ENCODE measurements at places on chromosomes 12 and 14. TPM values are rescaled to one million over a fixed set of nuclear protein-coding genes. Genes with fewer than 3 reads are reported as not detected.

- no peaks in the 10 kb centered on the region for H3K36me3 ChIP-seq
- no peak for DNase-seq
- no peak overlapping the region for H3K4me3 ChIP-seq
- H3K27me3 ChIP-seq: no peaks in the 10 kb centered on the region
These were observed 16.1 kb upstream of the TSPAN9 start for GRCh38 chr12:3061059-3061458.

GRCh38 chr12:119079530-119079929 lies 98.2 kb downstream of the SRRM4 start:
- no peaks in the 10 kb centered on the region for H3K36me3 ChIP-seq
- H3K4me3 ChIP-seq: no peak overlapping the region
- H3K27ac ChIP-seq: no peak overlapping the region
- no peak for DNase-seq

- no peak overlapping the region for H3K27ac ChIP-seq
- H3K27me3 ChIP-seq: no peaks in the 10 kb centered on the region
- H3K4me3 ChIP-seq: no peak overlapping the region
- H3K36me3 ChIP-seq: no peaks in the 10 kb centered on the region
- DNase-seq: no peak
These were observed 193.6 kb upstream of the RASSF8 start for GRCh38 chr12:25764892-25765291.

GRCh38 chr12:119700078-119700477 lies 32.1 kb downstream of the PRKAB1 start:
- no peaks in the 10 kb centered on the region for H3K4me1 ChIP-seq
- no peak for DNase-seq
- no peaks in the 10 kb centered on the region for H3K27me3 ChIP-seq
- H3K36me3 ChIP-seq: no peaks in the 10 kb centered on the region

FSCB gene
- total RNA-seq: not detected

DNA sequence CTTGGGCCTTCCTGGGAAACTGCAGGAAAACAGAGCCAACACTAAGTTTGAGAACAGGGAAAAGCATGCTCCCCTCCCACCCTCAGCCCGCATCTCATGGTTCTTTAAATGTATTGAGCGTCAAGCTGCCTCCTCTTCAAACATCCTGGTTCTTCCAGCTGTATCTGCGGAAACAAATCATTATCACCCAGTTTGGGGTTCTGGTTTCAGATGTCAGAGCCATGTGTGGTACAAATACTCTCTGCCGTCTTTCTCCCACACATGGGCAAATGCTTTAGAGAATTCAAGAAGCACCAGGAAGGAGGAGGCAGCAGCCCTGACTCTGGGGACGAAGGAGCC lies 29.1 kb downstream of the JDP2 start:
- H3K27me3 ChIP-seq: no peaks in the 10 kb centered on the region
- no peak overlapping the region for H3K4me3 ChIP-seq
- no peaks in the 10 kb centered on the region for H3K4me1 ChIP-seq
- no peak for DNase-seq

GRCh38 chr12:57239587-57240065 lies 10.1 kb downstream of the SHMT2 start:
- DNase-seq: no peak
- peaks cover 61% of the 10 kb centered on the region for H3K27me3 ChIP-seq
- peaks cover 76% of the 10 kb centered on the region for H3K4me1 ChIP-seq
- H3K4me3 ChIP-seq: peak overlapping the region; percentile 76

DNA sequence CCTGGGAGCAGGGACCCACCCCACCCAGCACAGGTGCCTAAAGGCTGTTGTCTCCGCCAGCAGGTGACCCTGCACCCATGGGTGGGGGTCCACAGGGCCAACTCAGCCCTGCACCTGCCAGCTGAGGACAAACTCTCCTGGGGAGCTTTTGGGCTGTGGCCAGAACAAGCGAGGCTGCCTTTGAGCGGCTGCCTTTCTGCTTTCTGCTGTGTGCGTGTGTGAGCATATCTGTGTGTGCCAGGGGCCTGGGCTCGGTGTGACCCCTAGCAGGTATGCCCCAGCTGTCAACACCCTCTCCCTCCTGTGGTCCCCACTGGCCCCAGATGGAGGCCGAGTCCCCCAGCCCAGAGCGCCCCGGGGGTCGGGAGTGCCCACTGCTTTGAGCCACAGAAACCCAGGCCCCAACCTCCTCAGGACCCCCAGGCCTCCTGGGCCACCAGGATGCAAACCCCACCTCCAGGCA lies 25.9 kb upstream of the GPR132 start:
- H3K36me3 ChIP-seq: no peaks in the 10 kb centered on the region
- H3K27me3 ChIP-seq: no peaks in the 10 kb centered on the region
- H3K4me3 ChIP-seq: no peak overlapping the region
- no peak overlapping the region for H3K27ac ChIP-seq

GRCh38 chr14:98908050-98908449 lies 363.9 kb downstream of the BCL11B start:
- no peak overlapping the region for H3K4me3 ChIP-seq
- H3K27me3 ChIP-seq: no peaks in the 10 kb centered on the region
- H3K36me3 ChIP-seq: no peaks in the 10 kb centered on the region
- DNase-seq: no peak
- peaks cover 9% of the 10 kb centered on the region for H3K4me1 ChIP-seq

TRHDE gene
- not detected for total RNA-seq

GRCh38 chr14:80464531-80465149 lies 253.3 kb upstream of the DIO2 start:
- no peak overlapping the region for H3K27ac ChIP-seq
- no peak overlapping the region for H3K4me3 ChIP-seq
- H3K36me3 ChIP-seq: no peaks in the 10 kb centered on the region
- DNase-seq: no peak
- H3K27me3 ChIP-seq: no peaks in the 10 kb centered on the region

KLRC3 gene
- 3.0 TPM for total RNA-seq

ARHGAP9 gene
- total RNA-seq: 116 TPM

DNA sequence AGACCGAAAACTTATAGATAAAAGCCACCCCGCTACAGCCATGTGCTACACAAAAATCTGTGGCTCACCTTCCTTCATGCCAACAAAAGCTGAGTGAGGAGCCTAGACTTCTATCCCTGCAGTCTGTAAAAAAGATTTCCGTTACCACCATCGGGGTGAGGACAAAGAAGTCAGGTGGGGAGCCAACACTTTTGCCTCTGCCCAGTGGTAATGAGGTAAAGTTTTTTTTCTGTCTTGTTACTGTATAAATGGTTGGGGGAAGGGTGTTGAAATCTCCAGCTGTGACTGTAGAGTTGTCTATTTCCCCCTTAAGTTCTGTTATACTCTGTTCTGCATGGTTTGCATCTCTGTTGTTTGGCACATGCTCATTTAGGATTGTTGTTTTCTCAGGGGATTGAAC lies 707.8 kb downstream of the FLRT2 start:
- H3K27me3 ChIP-seq: no peaks in the 10 kb centered on the region
- DNase-seq: no peak
- no peak overlapping the region for H3K27ac ChIP-seq
- no peak overlapping the region for H3K4me3 ChIP-seq

FZD10 gene
- total RNA-seq: not detected

GRCh38 chr12:119216084-119216483 lies 37.4 kb downstream of the HSPB8 start:
- H3K36me3 ChIP-seq: no peaks in the 10 kb centered on the region
- no peak overlapping the region for H3K4me3 ChIP-seq
- no peak for DNase-seq
- H3K27me3 ChIP-seq: no peaks in the 10 kb centered on the region
- H3K27ac ChIP-seq: no peak overlapping the region
- H3K4me1 ChIP-seq: no peaks in the 10 kb centered on the region

DNA sequence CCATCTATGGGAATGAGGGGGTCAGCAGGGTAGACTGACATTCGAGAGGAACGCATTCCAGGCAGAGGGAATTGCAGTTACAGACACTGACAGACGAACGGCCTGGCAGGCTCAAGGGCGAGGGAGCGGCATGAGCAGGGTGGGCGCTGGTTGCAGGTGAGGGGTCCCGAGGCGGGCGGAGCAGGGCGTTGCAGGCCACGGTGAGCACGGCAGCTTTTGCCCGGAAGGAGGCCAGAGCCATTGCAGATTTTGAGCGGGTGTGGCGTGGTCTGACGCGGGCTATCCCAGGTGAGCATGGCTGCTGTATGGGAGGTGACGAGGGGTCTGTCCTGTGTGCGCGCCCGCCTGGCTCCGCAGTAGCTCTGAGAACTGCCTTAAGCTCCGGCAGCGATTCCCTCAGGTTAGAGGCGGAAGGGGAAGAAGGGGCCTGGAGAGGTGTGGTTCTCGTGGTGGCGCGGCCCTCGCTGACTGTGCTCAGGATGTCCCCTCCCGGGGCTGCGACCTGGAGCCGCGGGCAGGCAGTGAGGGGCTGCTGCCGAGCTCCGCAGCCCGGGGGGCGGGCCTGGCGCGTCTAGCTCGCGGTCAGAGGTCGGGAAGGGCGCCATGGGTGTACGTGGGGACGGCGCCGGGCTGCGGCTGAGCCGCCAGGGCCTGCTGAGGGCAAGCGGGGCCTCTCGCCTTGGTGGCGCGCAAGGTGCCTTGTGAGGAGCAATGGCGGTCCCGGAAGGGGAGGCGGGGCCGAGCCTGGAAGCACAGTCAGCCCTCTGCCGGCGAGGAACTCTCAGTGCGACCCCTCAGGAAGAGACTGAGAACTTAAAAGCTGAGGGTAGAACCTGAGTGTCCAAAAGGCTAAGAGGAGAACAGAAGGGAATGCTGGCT lies 177.1 kb downstream of the CACNA1C start:
- no peak overlapping the region for H3K27ac ChIP-seq
- DNase-seq: no peak
- H3K4me1 ChIP-seq: no peaks in the 10 kb centered on the region
- no peaks in the 10 kb centered on the region for H3K36me3 ChIP-seq

DNA sequence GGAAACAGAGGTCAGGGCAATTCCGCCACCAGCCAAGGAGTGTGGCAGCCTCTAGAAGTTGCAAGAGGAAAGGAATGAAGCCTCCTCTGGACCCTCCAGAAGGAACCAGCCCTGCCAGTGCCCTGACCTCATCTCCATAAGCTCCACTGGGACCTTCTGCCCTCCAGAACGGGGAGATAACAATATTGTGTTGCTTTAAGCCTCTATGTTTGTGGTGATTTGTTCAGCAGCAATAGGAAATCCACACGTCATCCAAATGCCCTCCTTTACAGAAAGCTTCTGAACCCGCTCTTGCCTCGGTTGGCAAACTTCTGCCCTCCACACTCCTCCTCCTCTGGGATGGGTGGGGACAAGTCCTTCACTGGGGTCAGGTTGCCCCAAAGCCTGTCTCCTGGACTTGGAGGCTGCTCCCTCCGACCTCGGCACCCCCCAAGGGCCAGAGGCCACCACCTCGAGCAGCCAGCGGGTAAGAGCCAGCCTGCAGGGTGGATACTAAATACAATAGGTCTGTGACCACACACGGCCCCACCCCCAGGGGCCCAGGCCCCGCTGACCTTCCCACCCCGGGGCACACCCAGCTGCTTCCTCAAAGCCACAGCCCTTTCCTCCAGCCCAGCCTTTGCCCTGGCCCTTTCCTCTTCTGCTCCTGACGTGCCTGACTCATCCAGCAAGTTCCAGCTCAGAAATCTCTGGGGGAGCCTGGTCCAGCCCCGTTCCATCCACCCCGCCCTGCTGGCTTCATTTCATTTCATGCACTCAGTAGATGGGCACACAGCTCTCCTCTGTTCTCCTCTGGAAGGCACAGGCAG lies 58.7 kb upstream of the NCOR2 start:
- no peaks in the 10 kb centered on the region for H3K27me3 ChIP-seq
- no peak overlapping the region for H3K27ac ChIP-seq
- no peak for DNase-seq
- no peak overlapping the region for H3K4me3 ChIP-seq
- no peaks in the 10 kb centered on the region for H3K4me1 ChIP-seq
- no peaks in the 10 kb centered on the region for H3K36me3 ChIP-seq

DNA sequence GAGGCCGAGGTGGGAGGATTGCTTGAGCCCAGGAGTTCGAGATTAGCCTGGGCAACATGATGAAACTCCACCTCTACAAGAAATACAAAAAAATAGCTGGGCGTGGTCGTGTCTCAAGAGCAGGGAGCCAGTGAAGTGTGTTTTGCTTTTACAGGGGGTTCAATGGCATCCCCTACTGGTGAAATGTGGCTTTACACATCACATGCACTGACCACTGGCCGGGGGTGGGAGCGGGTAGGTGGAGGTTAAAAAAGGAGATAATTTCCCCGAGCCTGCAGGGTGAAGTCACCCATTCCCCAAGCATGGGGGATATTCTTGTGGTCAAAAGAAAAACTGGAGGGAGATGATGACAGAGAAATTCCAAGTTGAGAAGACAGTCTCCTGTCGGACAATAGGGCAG lies 63.6 kb upstream of the PWP1 start:
- no peak overlapping the region for H3K4me3 ChIP-seq
- no peaks in the 10 kb centered on the region for H3K4me1 ChIP-seq

DNA sequence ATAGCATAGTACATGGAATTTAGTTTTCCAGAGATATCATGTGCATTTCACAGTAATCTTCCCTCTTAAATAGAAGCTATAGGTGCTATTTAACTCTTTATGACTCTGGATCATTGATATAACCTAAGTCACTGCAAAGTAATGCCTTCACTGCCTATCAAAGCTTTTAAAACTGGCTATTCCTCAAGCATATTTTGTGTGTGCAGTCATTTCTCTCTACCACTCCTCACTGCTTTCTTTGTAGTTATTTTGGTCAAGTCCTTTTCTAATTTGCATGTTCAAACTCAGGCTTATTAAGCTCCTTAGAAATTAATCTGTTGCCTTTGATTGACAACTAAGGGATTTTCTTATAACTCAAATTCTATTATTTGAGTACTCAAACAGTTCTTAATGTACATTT lies 79.4 kb upstream of the PLEKHG7 start:
- H3K4me1 ChIP-seq: no peaks in the 10 kb centered on the region
- no peak overlapping the region for H3K27ac ChIP-seq

GRCh38 chr12:51751661-51752060 lies 96.9 kb downstream of the FIGNL2 start:
- H3K36me3 ChIP-seq: no peaks in the 10 kb centered on the region
- no peak for DNase-seq
- no peaks in the 10 kb centered on the region for H3K27me3 ChIP-seq
- H3K27ac ChIP-seq: no peak overlapping the region
- no peaks in the 10 kb centered on the region for H3K4me1 ChIP-seq

GRCh38 chr12:42607584-42608058 lies 18.1 kb upstream of the PRICKLE1 start:
- H3K27ac ChIP-seq: no peak overlapping the region
- H3K27me3 ChIP-seq: no peaks in the 10 kb centered on the region
- DNase-seq: no peak
- H3K36me3 ChIP-seq: no peaks in the 10 kb centered on the region

DNA sequence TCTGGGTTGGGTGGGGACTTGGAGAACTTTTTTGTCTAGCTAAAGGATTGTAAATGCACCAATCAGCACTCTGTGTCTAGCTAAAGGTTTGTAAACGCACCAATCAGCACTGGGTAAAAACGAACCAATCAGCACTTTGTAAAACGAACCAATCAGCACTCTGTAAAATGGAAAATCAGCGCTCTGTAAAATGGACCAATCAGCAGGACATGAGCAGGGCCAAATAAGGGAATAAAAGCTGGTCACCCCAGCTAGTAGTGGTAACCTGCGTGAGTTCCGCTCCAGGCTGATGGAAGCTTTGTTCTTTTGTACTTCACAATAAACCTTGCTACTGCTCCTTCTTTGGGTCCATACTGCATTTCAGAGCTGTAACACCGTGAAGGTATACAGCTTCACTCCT lies 1.7 kb upstream of the ACOT2 start:
- H3K27me3 ChIP-seq: no peaks in the 10 kb centered on the region
- H3K36me3 ChIP-seq: no peaks in the 10 kb centered on the region
- peak overlapping the region; percentile 83 for H3K4me3 ChIP-seq
- H3K27ac ChIP-seq: no peak overlapping the region

ADCY6 gene
- total RNA-seq: 0.04 TPM

- no peak overlapping the region for H3K27ac ChIP-seq
- no peaks in the 10 kb centered on the region for H3K4me1 ChIP-seq
- no peaks in the 10 kb centered on the region for H3K27me3 ChIP-seq
These were observed 9.5 kb downstream of the DCN start for GRCh38 chr12:91173124-91173523.

- no peaks in the 10 kb centered on the region for H3K27me3 ChIP-seq
- no peak for DNase-seq
- H3K36me3 ChIP-seq: no peaks in the 10 kb centered on the region
- no peaks in the 10 kb centered on the region for H3K4me1 ChIP-seq
These were observed 3.4 kb upstream of the MYRFL start for GRCh38 chr12:69821456-69822159.

All from CD8-positive, alpha-beta memory T cell (primary cell).